ENCODE measurements at places on chromosomes 16 and 17.

DNA sequence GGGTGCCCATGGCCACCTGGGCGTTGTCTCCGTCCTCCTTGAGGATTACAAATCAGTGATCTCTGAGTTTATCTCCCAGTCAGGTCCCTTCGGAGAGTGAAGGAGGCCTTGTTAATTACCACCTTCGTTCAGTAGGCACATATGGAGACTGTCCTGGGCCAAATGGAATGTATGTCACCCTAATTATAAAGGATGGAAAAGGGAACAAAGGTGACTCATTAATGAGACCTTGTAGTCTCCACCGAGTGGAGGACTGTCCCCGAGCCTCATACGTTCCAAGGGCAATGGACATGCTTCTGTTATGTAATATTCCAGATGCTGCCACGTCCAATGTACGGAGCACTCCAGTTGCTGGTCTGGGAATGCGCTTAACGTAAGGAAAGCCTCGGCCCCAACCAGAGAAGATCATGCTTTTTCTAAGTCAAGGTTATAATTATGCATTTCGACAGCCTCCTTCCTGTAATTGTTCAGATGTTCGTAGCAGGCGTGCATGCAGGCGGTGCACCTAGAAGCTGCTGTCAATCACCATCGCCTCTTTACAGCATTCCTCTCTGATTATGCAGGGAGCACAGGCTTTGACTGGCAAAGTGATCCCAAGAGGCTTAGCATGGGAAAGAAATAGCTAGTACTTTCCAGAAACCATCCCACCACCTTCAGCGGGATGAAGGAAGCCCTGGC, 22.4 kb upstream of the SEC14L1 start:
- DNase-seq = no peak

DNA sequence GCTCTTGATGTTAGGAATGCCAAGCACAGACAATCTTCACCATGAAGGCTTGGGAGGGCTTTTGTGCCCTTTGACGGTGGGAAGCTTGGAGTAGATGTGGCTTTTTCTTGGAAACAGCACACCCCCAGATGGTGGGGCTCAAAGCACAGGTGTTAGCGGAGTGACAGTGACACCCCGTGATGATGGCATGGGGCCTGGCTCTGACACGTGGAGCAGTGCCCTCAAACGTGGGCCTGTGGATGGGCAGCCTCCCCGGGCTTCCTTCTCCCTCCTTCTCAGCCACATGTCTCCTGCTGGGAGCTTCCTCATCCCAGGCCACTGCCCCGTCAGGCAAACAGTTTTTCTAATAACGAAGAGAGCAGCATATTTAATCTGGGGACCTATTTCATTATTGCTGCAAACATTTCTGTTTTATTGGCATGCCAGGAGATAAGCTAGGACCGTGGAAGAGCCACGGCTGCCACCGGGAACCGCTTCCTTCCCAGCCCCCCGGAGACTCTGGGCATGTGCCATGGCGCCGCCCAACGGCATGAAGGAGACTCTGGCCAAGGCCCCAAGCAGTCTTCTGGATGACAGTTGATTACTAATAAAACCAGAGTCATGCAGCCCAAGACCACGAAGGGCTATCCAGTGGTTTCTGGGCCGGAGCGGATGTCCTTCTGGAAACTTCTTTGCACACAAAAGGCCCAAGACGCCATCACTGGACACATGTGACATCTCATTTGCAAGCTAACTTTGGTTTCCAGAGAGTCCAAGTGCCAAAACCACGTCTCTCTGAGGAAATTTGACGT, 280.3 kb upstream of the FOXF1 start:
- no peak for DNase-seq

DNA sequence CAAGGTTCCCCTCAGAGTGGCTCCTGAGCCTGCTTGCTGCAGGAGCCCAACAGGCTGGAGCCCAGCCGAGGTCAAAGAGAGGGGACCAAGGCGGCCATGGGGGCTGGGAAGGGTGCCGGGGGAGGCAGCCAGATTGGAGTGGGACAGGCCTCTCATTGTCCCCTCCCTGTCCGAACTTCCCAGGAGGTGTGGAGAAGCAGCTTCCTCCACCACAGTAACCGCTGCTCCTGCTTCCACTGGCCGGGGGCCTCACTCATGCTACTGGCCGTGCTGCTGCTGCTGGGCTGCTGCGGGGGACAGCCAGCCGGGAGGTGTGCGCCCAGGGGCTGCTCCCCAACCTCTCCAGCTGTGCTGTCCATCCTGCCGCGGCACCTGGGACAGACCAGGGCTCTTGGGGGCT, 29.3 kb downstream of the TMEM94 start:
- DNase-seq = no peak

- no peak for DNase-seq
Measured at GRCh38 chr16:68713361-68713760, 23.7 kb upstream of the CDH1 start.

GRCh38 chr17:66138120-66138519, 53.8 kb downstream of the CEP112 start:
- DNase-seq = no peak

GRCh38 chr16:2591476-2592240, 53.8 kb downstream of the PDPK1 start:
- no peak for DNase-seq

DNA sequence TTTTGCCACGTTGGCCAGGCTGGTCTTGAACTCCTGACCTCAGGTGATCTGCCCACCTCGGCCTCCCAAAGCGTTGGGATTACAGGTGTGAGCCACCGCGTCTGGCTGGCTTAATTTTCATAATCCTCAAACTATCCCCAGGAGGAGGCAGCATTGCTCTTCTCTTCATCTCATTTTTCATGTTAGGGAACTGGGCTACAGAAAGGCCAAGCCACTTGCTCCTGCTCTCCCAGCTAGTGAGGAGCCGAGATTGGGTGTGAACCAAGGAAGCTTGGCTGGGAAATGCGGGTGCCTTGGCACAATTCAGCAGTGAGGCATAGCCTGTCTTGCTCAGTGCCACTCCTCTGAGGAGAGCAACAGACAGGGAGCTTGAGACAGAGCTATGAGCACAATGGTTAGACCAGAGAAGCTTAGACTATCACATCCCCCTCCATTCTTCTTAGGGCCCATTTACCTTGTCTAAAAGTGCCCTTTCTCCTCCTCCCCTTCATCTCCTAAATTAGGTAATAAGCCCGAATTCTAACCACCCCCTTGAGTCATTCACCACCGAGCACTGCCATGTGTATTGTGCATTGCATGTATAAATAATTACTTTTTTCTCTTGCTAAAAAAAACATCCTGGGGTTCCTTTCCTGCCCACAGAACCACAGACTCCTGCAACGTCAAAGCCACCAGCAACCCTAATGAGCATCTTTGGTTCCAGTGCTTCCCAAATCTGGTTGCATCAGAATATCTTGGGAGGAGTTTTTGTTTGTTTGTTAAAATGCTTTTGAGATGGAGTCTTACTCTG, 20.0 kb upstream of the KIF19 start:
- no peak for DNase-seq

GRCh38 chr17:39283896-39284295, 58.2 kb upstream of the STAC2 start:
- no peak for DNase-seq

Measured in stimulated activated CD4-positive, alpha-beta T cell treated with anti-CD3 and anti-CD28 coated beads, Interleukin-12 subunit alpha, Interleukin-12 subunit beta, amount 100 ng/mL, for 48 hours (primary cell).